ENCODE measurements at places on chromosomes 2 and 18.
A peak's percentile ranks its signal among the peaks of the same experiment; 100 is the strongest.

DNA sequence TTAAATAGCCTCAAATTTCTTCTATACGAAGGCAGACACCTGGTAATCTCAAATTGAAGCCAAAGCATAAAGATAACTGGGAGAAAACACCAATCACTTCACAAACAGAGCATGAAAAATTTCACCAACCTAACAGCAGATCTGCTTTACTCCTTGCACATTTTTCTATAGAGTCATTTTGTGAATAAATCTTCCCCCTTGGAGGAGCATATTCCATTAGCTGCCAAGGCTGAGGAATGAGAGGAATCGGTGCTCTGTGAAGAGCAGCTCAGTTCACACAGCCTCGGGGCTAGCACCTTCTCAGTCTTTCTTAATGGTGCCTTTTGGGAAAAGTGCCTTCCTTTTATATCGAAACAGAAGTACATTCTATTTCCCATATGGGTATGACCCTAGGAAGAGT lies 1313.7 kb upstream of the NRXN1 start:
- DNase-seq: no peak

DNA sequence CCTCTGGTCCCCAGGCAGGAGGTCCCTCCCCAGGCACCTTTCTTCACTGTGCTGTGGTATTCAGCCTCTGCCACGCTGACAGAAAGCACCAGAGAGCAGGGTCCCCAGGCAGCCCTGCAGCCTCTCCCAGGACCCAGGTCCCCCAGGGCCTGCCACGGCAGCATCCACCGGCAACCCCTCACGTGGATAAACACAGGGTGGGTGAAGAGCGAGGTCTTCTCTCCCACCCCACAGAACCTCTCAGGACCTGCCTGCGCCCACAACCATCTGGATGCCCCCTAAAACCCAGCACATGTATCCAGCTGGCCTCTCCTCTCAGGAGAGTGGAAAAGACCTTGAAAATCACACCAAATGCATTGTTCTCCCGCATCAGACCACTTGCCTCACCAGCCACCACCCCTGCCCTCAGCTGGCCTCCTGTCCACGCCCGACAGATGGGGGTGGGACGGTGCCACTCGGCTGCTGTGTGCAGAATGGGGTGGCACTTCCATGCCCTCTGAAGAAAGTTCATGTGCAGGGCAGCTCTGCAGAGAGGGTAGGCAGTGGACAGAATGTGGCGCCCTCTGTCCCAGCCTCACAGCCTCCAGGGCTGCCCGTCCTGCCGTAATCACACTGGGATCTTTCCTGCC lies 4.0 kb upstream of the CROCC2 start:
- DNase-seq: no peak

DNA sequence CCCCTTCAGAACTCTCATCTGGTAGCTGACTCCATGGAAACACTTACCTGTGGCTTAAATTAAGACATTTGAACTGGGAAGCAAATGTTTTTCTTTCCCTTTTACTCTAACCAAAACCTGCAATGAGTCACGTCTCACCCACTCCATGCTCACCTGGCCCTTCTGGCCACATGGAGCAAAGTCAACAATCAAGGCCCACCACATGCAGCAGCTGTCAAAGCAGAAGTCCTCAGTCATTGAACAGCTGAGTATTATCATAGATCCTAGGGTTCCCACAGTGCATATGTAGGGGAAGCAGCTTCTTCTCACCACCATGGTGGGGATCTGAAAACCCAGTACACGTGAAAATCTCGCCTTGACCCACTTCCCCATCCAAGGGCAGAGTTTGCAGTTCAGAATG lies 12.3 kb upstream of the MEP1B start:
- DNase-seq: no peak

DNA sequence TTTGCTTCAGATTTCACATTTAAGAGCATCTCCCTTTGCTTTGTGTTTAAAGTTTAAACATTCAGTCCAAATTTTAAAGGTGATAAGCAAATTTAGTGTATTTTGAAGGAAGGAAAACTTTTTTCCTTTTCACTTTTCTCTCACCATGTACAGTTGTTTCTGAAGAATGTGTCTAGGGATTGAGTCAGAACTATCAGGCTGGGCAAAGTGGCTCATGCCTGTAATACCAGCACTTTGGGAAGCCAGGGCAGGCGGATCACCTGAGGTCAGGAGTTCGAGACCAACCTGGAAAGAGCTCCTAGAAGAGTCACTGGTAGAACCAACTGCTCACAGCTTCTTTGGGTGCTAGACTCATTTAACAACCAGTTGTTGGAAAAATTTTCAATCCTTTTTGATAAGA lies 327.0 kb upstream of the THUMPD2 start:
- DNase-seq: no peak

- DNase-seq: no peak
These were observed 120.0 kb upstream of the FHL2 start for GRCh38 chr2:105518897-105519296.

DNA sequence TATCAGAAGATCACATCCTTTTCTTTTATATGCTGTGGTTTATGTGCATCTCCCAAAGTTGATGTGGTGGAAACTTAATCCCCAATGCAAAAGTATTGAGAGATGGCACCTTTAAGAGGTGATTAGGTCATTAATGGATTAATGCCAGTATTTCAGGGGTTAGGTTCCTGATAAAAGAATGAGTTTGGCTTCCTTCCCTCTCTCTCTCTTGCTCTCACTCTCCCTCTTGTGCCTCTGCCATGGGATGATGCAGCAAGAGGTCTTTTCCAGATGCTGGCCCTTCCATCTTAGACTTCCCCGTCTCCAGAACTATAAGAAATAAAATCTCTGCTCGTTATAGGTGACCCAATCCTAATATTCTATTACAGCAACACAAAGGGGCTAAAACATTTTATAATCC lies 85.0 kb downstream of the TTC27 start:
- DNase-seq: no peak

DNA sequence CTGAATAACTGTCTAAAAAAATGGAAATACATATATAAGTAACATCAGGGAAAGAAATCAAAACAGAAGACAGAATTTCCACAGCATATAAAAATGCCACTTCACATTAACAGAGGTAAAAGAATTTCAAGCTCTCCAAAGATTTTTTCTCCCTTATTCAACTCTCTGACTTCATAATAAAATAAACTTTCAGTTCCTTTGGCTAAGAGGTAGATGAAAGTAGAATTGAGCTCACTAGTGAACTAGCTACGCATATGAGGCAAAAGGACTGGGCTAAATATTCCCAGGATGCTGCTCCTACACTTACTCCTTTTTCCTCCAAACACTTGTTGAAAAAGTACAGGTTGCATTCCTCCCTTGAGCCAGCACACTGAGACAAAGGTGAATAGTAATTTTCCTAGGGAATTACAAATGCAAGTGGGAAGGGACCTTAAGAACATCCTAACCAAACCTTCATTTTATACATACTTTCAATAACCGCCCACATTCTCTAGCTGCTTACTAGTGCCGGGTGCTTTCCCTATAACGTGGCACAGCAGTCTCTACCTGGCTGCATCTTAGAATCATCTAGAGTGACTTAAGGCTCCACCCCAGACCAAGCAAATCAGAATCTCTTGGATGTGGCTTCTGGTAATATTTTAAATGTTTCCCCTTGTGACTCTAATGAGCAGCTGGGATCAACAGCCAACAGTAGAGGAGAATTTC lies 136.6 kb downstream of the MTCL1 start:
- no peak for DNase-seq

DNA sequence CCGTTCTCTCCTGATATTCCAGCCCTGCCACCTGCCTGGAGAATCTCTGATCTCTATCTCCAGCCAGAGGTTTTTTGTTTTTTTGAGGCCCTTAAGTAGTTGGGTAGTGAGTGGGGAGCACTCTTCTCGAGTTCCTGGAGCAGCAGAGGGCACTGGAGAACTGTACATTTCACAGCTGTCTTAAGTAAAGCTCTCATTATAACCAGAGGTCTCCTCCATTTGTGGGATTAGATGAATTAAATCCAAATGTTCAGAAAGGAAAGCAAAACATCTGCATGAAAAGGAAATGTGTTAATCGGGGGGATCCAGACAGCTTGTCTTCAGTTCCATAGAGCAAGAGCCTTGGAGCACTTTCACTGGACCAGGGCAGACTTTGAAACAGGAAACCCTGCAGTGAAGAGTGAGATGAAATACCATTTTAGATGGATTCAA lies 32.8 kb downstream of the AOX1 start:
- no peak for DNase-seq

DNA sequence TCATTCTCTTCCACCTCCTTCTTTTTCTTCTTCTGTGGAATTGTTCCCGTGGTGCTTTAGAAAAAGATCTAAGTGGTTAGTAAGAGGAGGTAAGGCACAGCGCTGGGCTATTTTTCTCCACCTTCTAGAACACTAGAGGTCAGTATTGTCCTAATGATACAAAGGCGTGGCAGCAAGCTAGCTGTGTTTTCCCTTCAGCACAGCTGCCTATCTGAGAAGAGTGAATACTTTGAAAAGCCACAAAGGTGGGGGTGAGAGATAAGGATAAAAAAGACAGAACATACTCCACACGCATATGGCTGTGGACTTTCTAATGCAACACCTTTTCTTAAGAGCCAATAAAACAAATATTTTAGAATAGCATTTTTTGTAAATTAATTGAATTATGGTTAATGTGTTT lies 2.1 kb downstream of the CNTNAP5 start:
- DNase-seq: no peak

DNA sequence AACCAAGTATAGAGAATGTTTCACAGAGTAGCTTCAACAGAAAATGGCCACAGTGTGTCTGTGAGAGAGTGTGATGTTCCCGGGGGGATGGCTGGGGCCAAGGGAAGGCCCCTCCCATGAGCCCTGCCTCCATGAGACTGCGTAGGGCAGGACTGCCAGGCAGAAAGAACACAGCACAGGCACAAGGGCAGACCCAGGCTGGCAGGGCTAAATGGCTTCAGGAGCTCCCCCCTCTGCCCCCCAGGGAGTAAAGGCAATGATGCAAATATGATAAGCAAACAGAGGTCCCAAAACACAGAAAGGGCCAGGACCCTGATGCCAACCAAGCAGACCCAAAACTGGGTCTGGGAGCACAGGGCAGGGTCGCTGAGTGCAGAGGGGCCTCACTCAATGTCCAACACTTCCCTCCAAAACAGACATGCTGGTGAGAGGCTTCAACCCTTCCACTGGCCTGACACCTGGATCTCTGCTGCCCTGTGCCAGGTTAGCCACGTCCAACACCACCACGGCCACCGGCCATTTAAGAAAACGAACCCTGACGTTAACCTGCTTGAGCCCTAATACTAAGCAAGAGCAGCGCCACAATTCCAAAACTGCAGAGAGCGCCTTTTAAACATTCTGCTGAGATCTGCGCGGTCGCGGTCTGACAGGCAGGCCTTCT lies 90.3 kb downstream of the HDAC4 start:
- no peak for DNase-seq

- DNase-seq: no peak
These were observed 119.7 kb downstream of the DLGAP1 start for GRCh38 chr18:4335386-4335785.

GRCh38 chr2:207694811-207695281 lies 16.6 kb upstream of the CCNYL1 start:
- DNase-seq: no peak

GRCh38 chr2:202877699-202878098 lies 6.1 kb upstream of the ICA1L start:
- no peak for DNase-seq

DNA sequence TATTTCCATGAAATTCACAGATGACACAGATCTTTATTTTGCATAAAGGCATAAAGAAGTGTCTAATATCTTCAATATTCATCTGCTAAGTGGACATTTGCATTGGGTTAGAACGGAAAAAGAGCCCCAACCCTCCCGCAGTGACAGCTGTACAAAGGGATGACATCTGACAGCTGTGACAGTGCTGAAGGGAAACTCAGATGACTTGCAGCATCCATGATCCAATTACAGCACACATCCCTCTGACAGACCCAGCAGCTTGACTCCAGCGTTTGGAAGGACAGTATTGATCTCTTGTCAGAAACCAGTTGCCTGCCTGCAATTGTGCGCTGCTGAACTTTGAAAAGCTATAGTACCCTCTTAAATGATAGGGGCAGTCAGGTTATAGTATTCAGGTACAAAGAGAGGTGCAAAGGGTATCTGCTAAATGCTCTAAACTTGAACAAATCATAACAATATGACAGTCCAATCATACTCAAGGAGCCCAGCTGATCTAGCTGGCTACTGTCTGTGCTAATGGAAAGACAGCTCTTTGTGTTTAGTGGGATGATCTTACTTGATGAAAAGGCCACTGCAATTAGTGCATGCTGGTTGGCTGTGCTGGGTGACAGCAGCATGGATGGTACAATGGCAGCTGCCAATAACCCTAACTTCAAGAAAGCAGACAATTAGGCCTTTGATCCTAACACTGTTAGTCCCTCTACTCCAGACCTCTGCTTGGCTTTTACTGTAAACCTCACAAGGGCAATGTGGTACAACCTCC lies 599.2 kb downstream of the NR4A2 start:
- DNase-seq: peak; percentile 2

- DNase-seq: no peak
These were observed 140.6 kb downstream of the CCDC148 start for GRCh38 chr2:158315803-158316414.

- peak; percentile 67 for DNase-seq
These were observed 16.4 kb upstream of the THADA start for GRCh38 chr2:43611987-43612894.

GRCh38 chr2:233604826-233605225 lies 12.6 kb upstream of the UGT1A8 start:
- no peak for DNase-seq

DNA sequence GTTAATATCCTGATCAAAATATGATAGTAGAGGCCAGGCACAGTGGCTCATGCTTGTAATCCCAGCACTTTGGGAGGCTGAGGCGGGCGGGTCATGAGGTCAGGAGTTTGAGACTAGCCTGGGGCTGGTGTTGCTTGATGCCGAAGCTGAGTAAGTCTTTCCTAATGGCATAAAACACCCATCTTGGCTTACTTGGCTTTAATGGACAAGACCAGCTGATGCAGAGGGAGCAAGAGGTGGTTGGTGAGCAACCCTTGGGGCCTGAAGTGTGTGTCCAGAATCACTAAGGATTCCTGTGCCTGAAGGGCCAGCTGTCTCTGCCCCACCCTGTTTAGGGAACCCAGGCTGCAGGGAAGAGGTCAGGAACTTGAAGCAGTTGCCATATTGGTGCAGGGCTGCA lies 217.2 kb downstream of the ARL4C start:
- DNase-seq: no peak

- DNase-seq: no peak
These were observed 66.2 kb downstream of the TWIST2 start for GRCh38 chr2:238913931-238914647.

- no peak for DNase-seq
These were observed 155.0 kb downstream of the TNS1 start for GRCh38 chr2:217847552-217848350.

- DNase-seq: no peak
These were observed 141.1 kb downstream of the TANC1 start for GRCh38 chr2:159109517-159109916.

- no peak for DNase-seq
These were observed 223.0 kb downstream of the NBAS start for GRCh38 chr2:15337996-15338666.

GRCh38 chr18:79918615-79919011 lies 32.8 kb downstream of the SLC66A2 start:
- DNase-seq: no peak
